ENCODE measurements at places on chromosomes 6 and 20.

- DNase-seq: no peak
Observed at GRCh38 chr6:85751374-85752055, 108.8 kb upstream of the SYNCRIP start.

DNA sequence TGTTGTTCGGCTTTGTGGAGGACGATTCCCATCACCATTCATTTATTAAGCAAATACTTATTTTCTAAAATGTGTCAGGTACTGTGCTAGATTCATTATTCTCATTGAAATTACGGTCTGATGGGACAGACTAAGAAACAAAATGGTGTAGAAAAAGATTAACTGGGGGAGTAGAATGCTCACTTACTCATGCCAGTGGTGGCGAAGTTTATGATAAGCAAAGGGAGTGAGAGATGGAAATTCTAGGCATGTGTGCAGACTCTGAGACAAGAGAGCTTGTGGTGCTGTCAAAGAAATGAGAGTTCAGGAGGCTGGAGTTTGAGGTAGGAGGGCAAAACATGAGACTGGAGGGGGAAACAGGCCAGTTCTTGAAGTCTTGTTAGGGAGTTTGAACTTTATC, 896 bp downstream of the RPP21 start:
- DNase-seq: no peak

- no peak for DNase-seq
Observed at GRCh38 chr20:57840504-57841296, 130.9 kb upstream of the PMEPA1 start.

DNA sequence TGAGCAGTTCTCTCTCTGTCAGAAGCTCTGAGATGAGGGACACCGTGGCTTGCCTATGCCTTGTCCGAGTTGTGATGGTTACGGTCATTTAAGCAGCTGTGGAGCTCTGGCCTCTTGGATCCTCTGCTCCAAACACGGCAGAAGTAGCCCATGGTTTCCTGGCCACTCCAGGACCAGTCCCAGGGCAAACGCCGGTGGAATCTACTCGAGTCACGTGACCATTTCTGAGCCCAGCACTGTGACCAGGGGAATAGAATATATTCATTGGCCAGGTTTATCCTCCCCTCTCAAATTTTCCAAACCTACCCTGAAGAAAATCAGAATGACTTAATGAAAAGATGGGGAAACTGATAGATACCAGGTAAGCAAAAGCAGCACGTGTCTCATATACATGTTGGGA, 152.8 kb downstream of the TTLL2 start:
- no peak for DNase-seq

- no peak for DNase-seq
Observed at GRCh38 chr6:163764565-163764964, 350.0 kb downstream of the QKI start.

GRCh38 chr6:139686308-139686707, 311.9 kb upstream of the CITED2 start:
- no peak for DNase-seq

GRCh38 chr6:30111266-30111856, 1.5 kb downstream of the TRIM31 start:
- no peak for DNase-seq

GRCh38 chr6:43282636-43283513, 15.2 kb upstream of the SLC22A7 start:
- no peak for DNase-seq

DNA sequence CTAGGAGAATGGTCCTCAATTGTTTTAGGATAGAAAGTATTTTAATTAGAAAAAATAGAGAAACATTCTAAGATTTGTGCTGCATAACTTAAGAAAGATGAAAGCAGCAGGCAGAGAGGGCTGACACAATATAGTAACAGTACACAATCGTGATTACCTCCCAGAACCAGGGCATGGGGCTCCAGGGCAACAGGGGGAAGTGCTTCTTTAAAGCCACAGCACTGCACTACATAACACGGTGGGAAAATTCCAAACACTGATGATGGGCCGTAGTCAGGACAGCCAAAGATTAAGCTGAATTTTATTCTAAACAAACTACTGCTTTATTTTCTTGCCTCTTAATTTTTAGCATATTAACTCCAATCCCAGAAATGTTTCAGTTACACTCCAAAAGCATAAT, 14.4 kb downstream of the EXOC2 start:
- no peak for DNase-seq

GRCh38 chr6:107660839-107661238, 163.3 kb downstream of the SCML4 start:
- no peak for DNase-seq
